ENCODE measurements at places on chromosomes 5 and 9. TPM values are rescaled to one million over a fixed set of nuclear protein-coding genes. Genes with fewer than 3 reads are reported as not detected.

The ADAMTSL1 gene
- total RNA-seq = 531 TPM

The SLCO6A1 gene
- not detected for total RNA-seq

The FABP6 gene
- total RNA-seq = not detected

The ADAMTS6 gene
- 86.5 TPM for total RNA-seq

The GFI1B gene
- not detected for total RNA-seq

The IRX2 gene
- total RNA-seq = not detected

The WNT8A gene
- not detected for total RNA-seq

The SPINK7 gene
- not detected for total RNA-seq

The SAXO1 gene
- not detected for total RNA-seq

The KIF24 gene
- 0.59 TPM for total RNA-seq

The RANBP3L gene
- total RNA-seq = 0.60 TPM

The GABRA6 gene
- total RNA-seq = not detected

The TAS2R1 gene
- total RNA-seq = not detected

The CTSV gene
- total RNA-seq = 0.74 TPM

The ALDH1A1 gene
- 141 TPM for total RNA-seq

Data from smooth muscle cell of the umbilical artery (primary cell).